Activated CD4-positive, CD25-positive, alpha-beta regulatory T cell (primary cell): ENCODE measurements at places on chromosomes 11 and 22.

DNA sequence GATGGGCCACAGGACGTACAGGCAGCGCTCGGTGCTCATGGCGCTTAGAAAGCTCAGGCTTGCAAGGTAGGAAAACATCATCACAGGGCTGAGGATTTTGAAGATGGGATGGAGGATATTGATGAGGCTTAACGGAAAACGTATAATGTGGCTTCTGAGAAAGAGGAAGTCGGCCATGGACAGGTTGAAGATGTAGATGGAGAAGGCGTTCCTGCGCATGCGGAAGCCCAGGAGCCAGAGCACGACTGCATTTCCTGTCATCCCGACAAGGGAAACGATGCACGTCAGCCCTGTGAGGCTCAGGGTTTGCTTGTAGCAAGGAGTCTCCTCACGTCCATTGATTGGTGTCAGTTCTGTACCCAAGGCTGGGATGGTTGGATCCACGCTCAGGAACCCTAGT lies 17.4 kb upstream of the MRGPRX1 start:
- no peak for DNase-seq

- no peak for DNase-seq
Observed at GRCh38 chr11:75145196-75145971, 5.5 kb upstream of the SLCO2B1 start.

GRCh38 chr11:10608584-10608983 lies 40.1 kb upstream of the LYVE1 start:
- DNase-seq: no peak

DNA sequence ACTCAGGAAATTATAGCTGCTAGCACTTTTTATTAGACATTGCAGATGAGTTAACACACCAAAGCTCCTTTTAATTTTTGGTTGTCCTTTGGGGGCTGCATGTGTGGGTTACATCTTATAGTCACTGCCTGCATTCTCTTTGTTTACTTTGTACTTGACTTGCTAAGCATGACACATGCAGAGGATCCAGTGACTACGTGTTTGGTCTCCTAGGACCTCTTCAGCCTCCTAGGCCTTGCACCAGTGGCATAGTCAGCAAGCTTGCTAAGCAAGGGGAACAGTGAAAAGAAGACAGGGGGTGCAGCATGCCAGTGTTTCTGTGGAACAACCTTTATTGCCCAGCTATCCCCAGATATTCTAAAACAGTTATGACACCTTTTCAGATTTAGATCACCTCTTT lies 108.2 kb downstream of the PAX6 start:
- no peak for DNase-seq

- no peak for DNase-seq
Observed at GRCh38 chr11:11370962-11371303, 17.9 kb upstream of the CSNK2A3 start.
